ENCODE measurements at places on chromosomes 4 and X.

DNA sequence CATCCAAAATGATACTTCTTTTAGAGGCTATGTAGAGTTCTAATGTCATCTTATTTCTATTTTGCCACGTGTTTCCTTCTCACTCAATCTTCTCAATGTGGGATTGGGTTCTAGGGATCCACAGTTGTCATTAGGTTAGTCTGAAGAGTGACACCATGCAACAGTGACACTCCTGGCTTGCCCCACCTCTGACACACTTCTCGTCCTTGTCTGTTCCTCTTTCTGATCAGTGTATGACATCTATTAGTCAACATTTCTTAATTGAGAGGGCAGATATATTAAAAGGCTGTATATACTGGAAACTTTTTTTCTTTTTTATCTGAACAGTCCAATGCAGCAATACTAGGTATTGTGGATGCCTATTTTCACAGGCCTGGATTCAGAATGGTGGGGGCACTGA is 67.6 kb upstream of the GYPA start:
- no peak for DNase-seq

DNA sequence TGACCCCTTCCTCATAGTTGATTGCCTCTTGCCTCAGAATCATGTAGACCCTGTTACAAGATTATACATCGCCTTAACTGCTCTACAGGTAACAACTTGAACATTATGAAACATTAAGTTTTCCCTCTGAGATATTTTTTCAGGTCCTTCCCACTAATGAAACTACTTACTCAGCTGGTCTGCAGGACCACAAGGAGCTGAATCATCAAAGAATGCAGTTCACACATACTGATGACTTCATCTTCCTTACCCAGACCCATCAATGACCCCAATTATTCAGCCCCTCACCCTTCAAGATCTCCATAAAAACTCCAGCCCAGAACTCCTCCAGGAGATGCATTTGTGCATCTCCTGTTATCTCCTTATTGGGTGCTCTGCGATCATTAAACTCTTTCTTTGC is 720.9 kb downstream of the RAPGEF2 start:
- no peak for DNase-seq

GRCh38 chr4:79399076-79399475 is 9.0 kb downstream of the GK2 start:
- no peak for DNase-seq

- DNase-seq, result no peak
Observed at GRCh38 chr4:20159516-20159915, 92.2 kb upstream of the SLIT2 start.

GRCh38 chr4:53637348-53637747 is 46.1 kb upstream of the LNX1 start:
- no peak for DNase-seq

Data from sigmoid colon (tissue), 7 donors.